ENCODE measurements at places on chromosomes 4 and X.
A peak's percentile ranks its signal among the peaks of the same experiment; 100 is the strongest.

DNA sequence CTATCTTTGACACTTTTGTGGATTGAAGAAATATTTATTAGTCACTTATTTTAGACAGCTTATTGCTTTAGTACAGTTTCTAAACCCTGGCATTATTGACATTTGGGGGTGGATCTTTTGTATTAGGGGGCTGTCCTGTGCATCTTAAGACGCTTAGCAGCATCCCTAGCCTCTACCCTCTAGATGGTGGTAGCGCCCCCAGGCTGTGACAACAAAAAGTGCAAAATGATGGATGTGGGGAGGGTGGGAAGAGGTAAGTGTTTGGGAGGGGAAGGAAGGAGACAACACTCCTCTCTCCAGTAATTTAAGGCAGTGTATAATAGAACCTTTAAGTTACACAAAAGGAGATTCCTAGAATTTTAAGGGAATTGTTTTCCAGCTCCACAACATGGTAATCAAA is 1210.6 kb downstream of the C4orf33 start:
- DNase-seq: peak; percentile 13

DNA sequence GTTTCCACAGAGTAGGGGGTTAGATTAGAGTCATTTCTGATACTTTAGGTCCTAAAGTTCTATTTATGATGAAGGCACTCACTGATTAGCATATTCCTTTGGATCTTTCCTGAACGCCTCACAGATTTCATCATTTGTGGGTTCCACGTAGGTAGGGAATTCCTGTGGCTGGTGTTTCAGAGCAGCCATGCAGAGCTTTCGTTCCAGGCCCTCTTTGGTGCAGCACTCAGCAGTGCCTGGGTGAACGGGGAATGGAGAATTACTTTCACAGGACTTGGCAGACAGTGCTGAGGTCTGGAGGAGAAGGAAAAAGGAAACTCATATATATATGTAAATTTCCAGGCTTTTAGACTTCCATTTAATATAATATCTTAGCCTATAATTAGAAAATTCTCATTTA is 18.5 kb downstream of the GC start:
- no peak for DNase-seq

- DNase-seq: no peak
These were observed 126.8 kb downstream of the NAA11 start for GRCh38 chr4:79198951-79199587.

DNA sequence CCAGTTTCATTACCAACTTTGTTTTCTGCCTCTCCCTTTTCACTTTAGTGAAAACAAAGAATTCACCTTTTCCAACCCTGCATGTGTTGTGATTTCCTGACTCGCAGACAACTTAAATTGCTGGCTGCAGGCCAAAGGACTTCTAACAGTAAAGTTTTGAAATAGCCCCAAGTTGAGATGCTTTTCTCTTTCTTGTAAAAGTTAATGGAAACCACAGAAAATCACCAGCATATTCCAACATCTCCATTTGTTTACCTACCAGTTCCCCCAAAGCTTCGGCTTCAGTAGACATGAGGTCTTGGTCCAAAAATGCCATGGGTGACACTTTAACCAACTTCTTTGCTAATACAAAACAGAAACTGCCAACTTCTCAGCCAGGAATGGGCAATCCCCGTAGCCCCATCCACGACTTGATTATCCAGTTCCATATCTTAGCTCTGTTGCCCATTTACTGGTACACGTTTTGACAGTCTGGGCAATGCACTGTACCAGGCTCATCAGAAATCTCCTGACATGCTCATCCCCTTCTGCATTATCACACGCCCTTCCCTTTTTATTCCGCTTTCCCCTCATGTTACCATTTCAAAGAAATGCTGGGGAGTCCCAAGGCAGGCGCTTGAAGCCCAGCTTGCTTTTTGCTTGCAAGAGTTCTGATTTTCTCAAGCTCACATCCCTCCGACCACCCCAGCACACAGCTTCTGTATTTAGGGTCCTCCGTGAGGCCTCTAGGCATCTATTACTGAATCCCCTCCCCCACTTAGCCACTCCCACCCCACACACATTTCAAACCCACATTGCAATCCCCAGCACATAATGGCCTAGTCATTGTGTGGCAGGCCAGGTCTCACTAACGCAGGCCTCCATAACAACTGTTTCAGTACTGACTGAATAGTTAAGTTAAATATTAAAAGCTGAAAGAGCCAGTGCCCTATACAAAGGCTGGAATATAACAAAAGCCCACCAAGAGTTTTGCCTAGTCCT is 137.9 kb upstream of the S100G start:
- no peak for DNase-seq

DNA sequence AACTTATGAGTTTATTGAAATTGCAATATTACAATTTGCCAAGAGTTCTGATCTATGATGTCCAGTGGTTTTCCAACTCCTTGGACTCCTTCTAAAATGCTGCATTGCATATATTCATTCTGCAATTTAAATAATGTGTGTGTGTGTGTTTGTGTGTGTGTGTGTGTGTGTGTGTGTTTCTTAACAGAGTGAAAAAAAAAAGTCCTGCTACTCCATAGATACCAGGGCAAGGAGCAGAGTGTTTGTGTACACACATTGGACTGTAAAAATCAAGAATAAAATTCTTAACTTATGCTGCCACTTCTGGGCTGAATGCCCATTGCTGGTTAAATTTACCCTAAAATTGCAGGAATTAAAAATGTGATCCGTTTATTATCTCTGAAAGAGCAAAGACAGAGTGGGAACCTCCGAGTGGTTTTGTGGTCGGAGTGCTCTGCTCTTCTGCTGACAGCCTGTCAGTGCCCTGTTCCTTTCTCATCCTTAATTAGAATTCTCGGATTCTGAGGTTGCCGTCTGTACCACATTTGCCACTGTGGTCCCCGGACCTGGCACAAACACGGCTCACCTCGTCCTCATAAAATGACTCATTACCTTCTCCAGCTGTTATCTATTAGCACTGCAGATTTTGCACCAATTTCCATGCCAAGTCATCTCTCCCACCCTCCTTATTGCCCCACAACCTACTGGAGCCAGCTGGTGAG is 355.5 kb downstream of the KCNIP4 start:
- no peak for DNase-seq

DNA sequence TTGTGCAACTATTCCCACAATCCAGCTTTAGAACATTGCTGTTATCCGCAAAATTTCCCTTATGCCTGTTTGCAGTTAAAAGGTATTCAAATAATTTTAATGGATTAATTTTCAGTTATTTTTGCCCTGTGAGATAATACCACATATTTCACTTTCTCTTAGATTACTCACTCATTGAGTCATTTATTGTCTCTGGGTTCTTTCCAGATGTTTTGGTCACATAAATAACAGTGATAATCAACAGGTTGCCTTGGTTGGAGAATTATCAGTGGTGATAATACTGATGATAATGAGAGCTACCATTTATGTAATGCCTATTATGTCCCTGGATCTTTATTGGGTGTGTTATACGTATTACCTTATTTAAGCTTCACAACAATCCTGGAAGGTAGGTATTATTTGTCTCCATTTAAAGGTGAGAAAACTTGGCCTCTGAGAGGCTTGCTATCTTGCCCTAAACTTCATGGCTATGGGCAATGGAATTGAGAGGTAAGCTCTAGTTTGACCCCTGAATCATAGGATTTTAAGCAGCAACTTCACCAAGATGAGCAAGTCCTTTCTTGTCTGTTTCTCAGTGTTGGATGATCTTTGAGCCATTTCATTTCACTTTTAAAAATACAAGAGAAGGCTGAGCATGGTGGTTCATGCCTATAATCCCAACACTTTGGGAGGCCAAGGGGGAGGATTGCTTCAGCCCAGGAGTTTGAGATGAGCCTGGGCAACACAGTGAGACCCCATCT is 87.4 kb downstream of the KIT start:
- DNase-seq: no peak

- DNase-seq: no peak
These were observed 24.4 kb upstream of the SLC25A43 start for GRCh38 chrX:119374736-119375135.

- DNase-seq: no peak
These were observed 75.3 kb downstream of the DHRSX start for GRCh38 chrX:2425286-2426071.

- DNase-seq: no peak
These were observed 659.3 kb upstream of the SLIT2 start for GRCh38 chr4:19592391-19592790.

GRCh38 chrX:4710618-4711433 is 997.4 kb upstream of the PRKX start:
- DNase-seq: no peak

DNA sequence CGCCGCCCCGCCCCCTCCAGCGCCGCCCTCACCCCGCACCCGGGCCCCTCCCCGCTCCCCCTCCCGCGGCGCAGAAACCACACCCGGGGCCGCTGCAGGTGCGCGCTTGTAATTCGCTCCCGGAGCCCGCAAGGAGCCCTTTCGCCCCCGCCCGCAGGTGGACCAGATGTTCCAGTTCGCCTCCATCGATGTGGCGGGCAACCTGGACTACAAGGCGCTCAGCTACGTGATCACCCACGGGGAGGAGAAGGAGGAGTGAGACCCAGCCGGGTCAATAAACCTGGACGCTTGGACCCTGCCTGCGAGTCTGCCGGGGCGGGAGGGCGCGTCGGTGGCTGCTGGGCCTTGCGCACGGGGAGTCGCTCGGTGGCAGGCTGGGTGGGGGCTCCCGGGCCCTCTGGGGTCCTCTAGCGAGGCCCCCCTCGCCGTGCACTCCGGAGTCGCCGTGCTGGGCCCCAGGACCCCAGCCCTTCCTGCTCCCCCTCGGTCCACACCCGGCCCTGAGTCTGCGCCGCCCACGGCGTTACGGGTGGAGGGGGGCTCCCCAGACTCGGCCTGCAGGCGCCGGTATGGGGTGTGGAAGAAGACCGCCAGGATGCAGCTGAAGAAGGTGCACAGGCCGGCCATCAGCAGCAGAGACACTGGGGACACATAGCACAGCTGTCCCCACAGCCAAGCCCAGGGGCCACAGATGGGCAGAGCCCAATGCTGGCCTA is 7.1 kb downstream of the SLC49A3 start:
- DNase-seq: peak; percentile 52

DNA sequence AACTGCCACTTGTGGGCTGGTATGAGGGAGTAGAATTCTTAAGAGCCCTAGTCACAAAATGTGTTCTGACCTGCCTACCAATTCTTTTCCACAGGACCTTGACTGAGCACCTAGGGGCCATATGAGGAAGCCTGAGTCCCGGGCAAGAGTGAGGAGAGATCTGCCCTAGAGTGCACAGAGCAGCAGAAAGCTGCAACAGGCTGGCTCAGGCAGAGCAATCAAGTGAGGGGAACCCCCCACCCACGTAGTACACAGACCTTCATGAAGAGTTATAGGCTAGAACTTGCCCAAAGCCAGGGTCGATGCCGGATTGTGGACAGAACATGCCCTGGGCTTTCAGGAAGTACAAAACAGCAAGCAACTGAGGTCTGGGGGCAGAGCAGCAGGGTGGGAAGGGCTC is 117.0 kb downstream of the SPOCK3 start:
- no peak for DNase-seq

GRCh38 chr4:139599076-139599475 is 43.1 kb upstream of the SETD7 start:
- no peak for DNase-seq

GRCh38 chrX:106611317-106611678 is 480 bp upstream of the RADX start:
- no peak for DNase-seq

Data from NAMALWA (cell line).